Heart right ventricle (tissue), 16 donors: ENCODE measurements at places on chromosomes 3 and 15. TPM values are rescaled to one million over a fixed set of nuclear protein-coding genes. Genes with fewer than 3 reads are reported as not detected.

GRCh38 chr3:123638936-123639689 lies 54.3 kb upstream of the HACD2 start:
- no peak for DNase-seq

GRCh38 chr3:109548192-109548938 lies 211.0 kb upstream of the DPPA4 start:
- DNase-seq: no peak

The COL6A5 gene
- total RNA-seq: not detected

DNA sequence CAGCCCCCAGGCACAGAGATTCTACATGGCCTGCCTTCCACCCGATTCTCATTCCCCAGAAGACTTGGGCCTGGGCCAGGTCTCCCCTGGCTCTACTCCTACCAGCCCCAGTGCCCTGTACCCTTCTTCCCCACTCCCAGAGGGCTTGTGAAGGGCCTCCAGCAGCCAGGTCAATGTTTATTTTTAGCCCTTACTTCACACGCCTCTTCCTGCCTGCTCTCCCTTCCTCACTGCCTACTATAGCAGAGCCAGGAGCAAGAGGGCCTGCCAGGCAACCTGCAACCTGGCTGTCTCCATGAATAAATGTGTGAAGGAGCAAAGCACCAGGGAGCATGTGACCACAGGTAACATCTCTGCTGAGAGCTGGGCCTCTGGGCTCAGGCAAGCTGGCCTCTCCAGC lies 26.4 kb upstream of the APEH start:
- DNase-seq: peak; percentile 40

DNA sequence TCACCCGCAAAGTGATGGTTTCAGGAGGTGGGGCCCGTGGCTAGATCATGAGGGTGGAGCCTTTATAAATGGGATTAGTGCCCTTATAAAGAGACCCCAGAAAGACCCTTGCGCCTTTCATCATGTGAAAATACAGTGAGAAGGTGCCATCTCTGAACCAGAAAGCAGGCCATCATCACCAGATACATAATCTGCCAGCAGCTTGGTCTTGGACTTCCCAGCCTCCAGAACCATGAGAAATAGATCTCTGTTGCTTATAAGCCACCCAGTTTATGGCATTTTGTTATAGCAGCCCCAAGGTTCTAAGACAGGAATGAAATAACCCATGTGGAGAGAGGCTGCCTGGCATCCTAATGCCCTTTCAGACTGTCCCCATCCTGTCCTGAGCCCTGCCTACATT lies 127.8 kb upstream of the SMAD3 start:
- no peak for DNase-seq

- DNase-seq: no peak
Measured at GRCh38 chr15:51382787-51383186, 41.3 kb downstream of the GLDN start.

GRCh38 chr3:61884794-61885193 lies 323.4 kb downstream of the PTPRG start:
- DNase-seq: no peak

- no peak for DNase-seq
Measured at GRCh38 chr3:149989307-149989706, 18.6 kb upstream of the PFN2 start.

- DNase-seq: no peak
Measured at GRCh38 chr3:189305412-189305811, 133.6 kb downstream of the TPRG1 start.

The ASTE1 gene
- total RNA-seq: 4.1 TPM

DNA sequence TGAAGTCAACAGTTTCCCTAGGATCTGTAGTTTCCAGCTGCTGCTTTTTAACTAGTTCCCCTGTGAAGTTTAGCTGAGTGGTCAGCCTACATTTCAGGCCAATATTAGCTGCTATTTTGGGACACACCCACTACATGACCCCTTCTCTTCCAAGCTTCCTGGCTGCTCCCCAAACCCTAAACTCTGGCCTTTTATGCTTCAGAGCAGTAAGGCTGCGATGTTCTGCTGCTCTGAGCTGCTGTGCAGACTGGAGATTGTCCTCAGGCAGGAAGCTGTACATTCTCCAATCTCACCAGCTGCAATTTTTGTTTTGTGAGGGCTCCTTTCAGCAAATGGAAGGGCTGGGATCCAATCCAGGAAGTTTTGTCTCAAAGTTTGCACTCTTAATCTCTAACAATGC lies 48.0 kb upstream of the WDR72 start:
- no peak for DNase-seq

The HAUS2 gene
- 13.1 TPM for total RNA-seq

The TRIM59 gene
- 0.10 TPM for total RNA-seq

- DNase-seq: no peak
Measured at GRCh38 chr15:44092221-44092620, 102.8 kb downstream of the FRMD5 start.
